ENCODE measurements at places on chromosomes 3 and 15.

- DNase-seq = no peak
These were observed 76.6 kb downstream of the WWTR1 start for GRCh38 chr3:149581248-149581647.

- peak; percentile 18 for DNase-seq
These were observed 22.7 kb upstream of the IREB2 start for GRCh38 chr15:78415284-78415683.

GRCh38 chr15:75508840-75509532, 57.5 kb upstream of the SIN3A start:
- DNase-seq = no peak

- DNase-seq = no peak
These were observed 900.5 kb downstream of the EPHA3 start for GRCh38 chr3:90007778-90008499.

DNA sequence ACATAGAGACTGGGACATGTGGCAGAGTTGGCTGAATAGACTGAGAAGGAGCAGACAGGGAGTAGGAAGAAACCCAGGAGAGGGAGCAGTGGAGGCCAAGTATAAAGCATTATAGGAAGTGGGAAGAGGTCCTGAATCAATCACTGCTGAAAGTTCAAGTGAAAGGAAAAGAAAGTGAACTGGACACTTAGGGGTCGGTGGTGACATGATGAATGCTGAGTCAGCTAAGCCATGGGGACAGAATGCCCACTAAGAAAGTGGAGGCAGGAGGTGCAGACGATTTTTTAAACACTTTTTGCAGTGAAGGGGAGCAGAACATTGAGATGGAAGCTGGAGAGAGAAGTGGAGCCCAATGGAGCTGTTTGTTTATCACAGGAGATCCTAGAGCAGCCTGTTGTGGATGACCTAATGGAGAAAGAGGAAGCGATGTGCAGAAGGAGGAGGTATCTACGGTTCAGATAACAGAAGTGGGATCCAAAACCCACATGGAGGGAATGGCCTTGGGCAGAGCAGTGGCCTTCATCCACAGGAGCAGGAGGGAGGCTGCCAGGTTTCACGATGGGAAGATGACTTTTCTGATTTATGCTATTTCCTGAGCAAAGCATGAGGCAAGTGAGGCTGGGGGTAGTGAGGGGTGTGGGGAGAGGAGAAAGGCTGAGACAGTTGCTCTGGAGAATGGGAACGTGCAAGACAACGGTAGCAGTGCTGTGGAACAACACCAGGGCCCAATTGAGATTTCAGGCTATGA, 208.2 kb downstream of the RPLP1 start:
- DNase-seq = no peak

GRCh38 chr3:8307545-8308110, 194.0 kb upstream of the LMCD1 start:
- DNase-seq = no peak

DNA sequence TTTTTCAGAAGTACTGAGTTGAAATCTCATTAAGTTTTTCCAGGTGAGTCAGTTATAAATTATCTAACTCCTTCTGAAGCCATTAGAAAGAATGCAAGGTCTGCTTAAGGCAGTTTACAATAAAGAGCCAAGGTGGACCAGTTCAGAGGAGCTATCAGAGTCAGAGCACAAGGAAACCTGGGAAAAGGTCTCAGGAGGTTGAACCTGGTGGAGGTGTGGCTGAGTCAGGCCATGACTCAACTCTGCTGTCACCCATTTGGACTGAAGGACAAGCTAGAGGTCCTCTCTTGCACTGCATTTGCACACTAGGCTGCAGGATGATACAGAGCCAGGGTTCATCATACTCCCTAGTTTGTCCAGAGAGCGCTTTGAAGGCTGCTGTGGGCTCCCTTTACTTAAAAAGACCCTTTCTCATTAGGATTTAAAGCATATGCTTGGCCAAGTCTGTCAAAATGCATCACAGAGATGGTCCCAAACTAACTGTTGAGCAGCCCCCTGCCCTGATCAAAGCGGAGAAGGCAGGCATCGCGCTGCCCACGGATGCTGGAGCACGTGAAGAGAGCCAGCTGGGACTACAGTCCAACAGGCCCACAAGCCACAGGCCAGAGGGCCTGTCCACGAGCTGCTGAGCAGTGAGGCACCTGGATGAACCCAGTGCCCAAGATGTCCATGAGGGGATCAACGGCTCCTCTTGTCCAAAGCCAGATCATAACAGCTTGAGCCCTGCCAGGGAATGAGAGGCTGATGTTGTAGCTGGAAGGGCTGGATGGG, 26.0 kb upstream of the MRPS22 start:
- DNase-seq = no peak

DNA sequence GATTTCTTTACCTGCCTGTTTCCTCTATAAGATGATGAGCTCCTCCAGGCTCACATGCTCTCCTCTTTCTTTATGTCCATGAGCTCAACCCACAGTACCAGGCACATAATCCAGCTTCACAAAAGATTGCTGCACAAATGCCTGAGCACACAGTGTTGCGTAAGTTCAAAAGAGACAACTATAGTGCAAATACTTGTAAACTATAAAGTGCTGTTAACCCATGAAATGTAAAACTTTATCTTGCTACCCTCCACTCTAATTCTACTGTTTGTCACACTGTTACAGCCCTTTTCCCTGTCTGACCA, 101.0 kb upstream of the LPP start:
- DNase-seq = no peak

- DNase-seq = no peak
These were observed 89.1 kb downstream of the LRRC28 start for GRCh38 chr15:99340347-99340746.

DNA sequence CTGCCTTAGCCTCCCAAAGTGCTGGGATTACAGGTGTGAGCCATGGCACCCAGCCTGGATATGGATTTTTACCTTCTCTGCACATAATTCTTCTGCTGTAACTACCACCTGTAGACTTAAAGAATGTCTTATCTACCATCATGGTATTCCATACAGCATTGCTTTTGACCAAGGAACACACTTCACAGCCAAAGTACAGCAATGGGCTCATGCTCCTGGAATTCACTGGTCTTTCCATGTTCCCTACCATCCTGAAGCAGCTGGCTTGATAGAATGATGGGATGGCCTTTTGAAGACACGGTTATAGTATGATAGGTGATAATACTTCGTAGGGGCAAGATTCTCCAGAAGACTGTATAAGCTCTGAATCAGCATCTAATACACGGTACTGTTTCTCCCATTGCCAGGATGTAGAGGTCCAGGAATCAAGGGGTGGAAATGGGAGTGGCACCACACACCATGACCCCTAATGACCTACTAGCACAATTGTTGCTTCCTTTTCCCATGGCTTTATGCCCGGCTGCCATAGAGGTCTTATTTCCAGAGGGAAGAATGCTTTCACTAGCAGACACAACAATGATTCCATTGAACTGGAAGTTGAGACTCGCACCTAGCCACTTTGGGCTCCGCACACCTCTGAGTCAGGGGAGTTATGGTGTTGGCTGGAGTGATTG, 60.9 kb upstream of the CDV3 start:
- DNase-seq = no peak

GRCh38 chr3:109149078-109149477, 12.6 kb downstream of the C3orf85 start:
- no peak for DNase-seq

DNA sequence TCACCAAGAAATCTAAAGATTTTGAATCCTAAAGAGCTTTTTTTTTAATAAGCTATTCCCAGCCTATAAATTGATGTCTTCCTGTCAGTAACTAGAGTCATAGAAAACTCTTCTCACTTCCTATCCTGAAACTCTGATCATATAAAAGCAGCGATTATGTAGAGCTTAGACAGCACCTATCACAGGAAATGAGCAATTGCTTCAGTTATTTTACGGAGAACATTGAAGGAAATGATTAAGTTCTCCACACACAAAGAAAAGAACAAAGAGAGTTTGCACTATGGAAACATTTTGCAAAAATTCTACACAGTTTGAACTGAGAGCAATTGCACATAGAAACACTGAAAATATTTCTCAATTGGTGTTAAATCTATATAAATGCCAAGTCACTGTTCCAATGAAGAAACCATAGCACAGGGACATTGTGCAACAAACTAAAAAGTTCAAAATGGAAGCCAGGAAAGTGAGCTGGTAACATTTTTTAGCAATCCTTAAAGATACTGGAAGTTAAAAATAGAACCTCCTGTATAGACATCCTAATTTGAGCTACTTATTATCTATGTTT, 291.5 kb upstream of the ARHGEF26 start:
- no peak for DNase-seq

GRCh38 chr3:133955892-133956291, 60.2 kb upstream of the RAB6B start:
- no peak for DNase-seq

DNA sequence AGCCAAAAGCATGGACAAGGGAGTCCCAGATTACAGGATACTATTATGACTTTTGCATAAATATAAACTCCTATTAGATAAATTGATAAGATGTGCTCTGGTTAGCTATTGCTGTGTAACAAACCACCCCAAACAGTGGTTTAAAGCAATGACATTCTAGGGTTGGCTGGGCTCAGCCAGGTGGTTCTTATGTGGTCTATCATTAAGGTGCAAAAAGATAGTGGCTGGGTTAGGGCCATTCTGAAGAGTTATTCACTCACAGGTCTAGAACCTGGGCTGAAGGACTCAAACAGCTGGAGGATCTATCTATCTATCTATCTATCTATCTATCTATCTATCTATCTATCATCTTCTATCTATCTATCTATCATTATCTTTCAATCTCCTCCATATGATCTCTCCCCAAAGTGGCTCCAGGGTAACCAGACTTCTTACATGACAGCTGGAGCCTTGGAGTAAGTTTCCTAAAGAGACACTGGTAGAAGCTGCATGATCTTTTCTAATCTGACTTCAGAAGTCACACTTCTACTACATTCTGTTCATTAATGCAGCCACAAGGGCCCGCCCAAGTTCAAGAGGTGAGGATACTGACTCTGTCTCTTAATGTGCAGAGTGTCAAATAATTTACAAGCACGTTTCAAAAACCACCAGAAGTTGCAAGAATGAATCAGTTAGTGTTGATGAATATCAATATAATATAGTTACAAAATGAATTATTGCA, 74.9 kb upstream of the XCR1 start:
- DNase-seq = no peak

DNA sequence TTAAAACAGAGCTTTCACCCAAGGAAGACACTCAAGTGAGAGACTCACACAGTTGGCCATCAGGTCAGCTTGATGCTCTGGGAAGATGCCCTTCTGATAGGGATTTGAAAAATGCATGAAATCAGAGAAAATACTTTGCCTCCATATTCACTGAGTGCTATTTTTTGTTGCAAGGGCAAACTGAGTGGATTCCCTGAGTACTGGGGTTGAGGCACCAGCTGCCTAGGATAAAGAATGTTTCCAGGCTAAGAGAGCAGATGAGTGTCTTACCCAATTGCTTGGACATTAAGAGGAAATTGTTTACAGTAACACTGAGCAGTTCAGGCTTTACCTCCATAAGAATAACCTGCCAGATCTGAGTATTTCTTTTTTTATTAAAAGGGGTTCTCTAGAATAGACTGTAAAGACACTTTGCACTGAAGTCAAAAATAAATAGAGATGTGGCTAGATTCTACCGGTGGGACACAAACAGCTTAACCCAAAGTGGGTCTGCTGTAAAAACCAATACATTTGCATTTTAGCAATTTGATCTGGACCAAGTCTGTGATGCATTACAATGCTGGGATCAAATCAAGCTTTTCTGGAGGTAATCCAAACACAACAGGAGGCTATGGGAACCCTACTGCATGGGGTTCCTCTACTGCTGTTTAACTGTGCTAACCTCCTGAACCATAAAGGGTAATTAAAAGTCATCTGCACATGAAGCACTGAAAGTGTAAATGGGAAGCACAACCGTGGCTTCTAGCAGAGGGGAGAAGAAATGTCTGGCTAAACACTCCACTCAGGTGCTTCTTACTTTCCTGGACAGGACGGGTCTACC, 238.8 kb upstream of the WNT5A start:
- DNase-seq = no peak

GRCh38 chr15:82995938-82996337, 9.9 kb downstream of the RAMAC start:
- no peak for DNase-seq

DNA sequence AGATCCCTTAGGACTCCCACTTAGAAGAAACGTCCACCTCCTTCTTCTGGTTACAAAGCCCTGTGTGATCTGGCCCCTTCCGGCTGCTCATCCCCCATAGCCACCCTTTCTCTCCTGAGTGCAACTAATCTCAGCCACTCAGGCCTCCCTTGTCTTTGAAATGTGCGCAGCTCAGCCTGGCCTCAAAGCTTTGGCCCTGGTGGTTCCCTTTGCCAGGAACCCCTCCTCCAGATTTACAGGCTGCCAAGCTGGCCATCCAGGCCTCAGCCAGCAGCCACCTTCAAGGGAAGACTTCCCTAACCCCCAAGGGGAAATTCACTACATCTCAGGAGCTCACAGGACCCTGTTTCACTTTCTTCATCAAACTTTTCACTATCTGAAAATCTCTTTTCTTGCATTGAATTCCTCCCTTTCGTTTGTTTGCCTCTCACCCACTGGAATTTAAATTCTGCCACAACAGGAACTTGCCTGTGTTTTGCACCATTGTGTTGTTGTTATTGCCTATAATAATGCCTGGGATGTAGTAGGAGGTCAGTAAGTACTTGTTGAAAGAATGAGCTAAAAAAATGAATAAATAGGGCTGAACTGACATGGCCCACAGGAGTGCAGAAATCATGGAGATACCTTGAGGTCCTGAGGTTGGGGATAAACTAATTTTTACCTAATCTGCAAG, 109.5 kb upstream of the PFN2 start:
- DNase-seq = no peak

GRCh38 chr3:35785234-35785888, 146.0 kb downstream of the ARPP21 start:
- DNase-seq = no peak

- no peak for DNase-seq
These were observed 605.8 kb upstream of the DPPA4 start for GRCh38 chr3:109943181-109943580.

DNA sequence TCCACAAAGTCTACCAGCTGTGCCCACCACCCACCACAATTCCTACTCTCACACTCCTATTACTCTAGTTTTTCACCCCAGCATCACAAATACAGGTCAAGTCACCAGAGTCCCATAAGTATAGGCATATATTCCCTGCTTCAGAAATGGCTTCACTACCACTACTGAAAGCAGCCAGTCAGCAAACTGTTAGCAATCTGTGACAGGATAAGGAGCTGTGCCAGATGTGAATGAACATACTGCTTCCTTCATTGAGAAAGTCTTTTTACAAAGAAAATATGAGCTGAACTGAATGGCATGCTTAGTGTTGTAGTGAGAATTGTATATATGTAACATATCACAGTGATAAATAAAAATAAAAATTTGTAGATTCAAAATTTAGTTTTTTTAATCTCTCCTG, 76.8 kb downstream of the C3orf85 start:
- no peak for DNase-seq

GRCh38 chr3:159830523-159831154, 158.0 kb upstream of the IL12A start:
- no peak for DNase-seq

DNA sequence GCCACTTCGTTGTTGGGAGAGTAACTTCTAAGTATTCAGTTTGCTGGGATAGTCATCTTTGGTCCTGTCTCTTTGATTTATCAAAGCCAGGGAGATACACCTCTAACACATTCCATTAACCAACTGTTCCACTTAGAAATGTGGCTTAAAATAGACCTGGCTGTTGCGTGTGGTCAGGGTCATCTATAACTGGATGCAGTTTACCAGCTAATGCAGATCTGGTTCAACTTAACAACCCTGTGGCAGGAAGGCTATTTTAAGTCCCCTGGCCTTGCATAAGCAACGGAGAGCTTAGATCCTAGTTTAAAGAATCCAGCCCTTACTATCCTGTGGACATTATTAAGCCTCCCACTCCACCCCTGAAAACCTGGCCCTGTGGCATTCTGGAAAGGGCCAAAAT, 28.1 kb upstream of the CAPN3 start:
- DNase-seq = no peak

GRCh38 chr3:72899349-72899765, 11.5 kb downstream of the GXYLT2 start:
- no peak for DNase-seq
